ENCODE measurements at places on chromosomes 3 and 15.

DNA sequence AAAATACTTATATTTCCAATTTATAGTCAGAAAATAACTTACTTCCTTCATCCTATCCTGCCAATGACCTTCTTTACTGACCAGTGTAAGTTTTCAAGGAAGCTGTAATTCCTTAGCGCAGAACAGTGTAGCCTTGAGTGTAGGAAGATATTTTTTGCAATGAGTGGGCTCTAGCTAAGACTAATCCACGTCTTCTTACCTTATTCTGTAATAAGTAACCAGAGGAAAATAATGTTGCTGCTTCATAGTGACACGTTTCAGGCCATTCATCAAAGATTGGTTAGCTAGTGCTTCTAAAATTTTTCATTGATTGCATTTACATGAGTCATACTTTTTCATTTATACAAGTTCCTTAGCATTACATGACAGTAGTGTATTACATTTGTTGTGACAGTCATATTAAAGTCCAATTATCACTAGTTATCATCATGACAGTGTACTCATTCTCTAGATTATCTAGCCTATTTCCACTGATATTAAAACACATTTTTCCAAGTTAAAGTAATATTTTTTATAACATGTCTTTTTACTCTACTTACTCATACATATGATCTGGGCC, 403.8 kb upstream of the EPHA3 start:
- no peak for DNase-seq

- DNase-seq: no peak
Measured at GRCh38 chr3:112467539-112467938, 31.7 kb downstream of the BTLA start.

DNA sequence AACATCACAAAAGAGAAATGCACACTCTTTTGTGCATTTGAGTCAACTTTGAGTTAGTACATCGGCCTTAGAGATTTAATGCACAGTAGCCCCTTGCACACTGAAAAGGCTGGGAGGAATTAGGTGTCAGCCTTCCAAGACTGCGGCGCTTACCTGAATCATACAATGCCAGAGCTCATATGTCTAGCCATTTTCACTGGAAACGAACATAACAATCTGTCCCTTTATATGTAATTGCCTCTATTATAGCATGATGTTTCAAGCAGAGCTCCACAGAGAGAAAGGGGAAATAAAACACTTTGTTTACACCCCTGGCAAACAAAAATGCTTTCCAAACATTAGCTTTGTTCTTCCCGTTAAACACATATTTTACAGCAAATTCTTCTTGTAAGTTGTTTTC, 315.7 kb upstream of the SLCO3A1 start:
- no peak for DNase-seq

DNA sequence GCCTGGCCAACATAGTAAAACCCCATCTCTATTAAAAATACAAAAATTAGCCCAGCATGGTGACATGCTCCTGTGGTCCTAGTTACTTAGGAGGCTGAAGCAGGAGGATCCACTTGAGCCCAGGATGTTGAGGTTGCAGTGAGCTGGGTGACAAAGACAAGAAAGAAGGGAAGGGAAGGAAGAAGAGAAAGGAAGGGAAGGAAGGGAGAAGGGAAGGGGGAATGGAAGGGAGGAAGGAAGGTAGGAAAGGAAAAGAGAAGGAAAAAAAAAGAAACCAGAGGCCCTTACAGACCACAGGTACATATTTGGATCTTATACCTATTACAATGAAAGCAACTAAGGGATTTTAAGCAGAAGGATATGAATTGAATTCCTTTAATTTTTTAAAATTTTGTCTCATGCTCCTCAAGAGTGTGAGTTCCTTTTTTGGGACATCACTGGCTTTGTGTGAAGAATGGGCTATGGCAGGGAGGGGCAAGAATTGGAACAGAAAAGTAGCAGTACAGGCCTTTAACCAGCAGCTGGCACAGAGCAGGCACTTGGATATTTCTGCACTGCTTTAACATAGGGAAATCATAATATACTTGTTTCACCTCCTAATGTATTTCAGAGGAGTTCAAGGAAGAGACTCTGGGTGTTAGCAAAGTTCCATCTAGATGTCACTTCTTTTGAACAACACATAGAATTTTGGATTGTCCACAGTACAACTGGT, 7.9 kb downstream of the RAB27A start:
- DNase-seq: no peak

DNA sequence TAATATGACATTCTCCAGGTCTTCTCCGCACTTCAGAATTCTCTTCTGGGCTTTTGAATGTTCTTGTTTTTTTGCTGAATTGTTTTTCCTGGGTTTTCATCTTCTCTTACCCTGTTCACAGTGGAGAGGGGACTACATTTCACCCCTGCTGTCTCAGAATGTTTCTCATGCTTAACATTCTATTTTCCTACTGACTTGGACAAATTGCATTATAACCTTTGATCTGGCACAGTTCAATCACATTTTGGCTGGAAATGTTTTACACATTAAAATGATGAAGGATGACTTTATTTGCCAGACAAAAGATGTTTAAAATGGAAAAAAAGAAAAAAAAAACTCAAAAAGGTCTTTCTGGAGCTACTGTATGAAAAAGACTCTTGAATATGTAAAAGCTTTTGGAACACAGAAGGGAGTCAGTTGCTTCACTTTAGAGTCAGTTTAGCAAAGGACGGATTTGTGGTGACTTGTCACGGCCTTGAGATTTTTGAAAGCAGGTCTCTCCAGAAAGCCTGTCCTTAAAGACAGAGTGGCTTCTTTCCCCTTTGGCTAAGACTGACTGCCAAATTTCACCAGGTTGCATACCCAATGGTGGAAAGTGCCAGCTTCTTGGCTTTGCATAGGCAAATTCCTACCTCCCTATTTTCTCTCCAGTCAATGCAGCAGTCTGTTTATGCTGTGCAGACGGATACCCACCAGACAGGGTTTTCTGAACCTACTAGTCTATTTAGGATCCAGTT, 401.0 kb upstream of the TBL1XR1 start:
- no peak for DNase-seq

GRCh38 chr3:11991751-11992150, 12.4 kb upstream of the SYN2 start:
- no peak for DNase-seq

- DNase-seq: no peak
Measured at GRCh38 chr3:28698706-28699105, 350.1 kb upstream of the AZI2 start.

GRCh38 chr3:6022621-6023020, 835.1 kb downstream of the EDEM1 start:
- no peak for DNase-seq

DNA sequence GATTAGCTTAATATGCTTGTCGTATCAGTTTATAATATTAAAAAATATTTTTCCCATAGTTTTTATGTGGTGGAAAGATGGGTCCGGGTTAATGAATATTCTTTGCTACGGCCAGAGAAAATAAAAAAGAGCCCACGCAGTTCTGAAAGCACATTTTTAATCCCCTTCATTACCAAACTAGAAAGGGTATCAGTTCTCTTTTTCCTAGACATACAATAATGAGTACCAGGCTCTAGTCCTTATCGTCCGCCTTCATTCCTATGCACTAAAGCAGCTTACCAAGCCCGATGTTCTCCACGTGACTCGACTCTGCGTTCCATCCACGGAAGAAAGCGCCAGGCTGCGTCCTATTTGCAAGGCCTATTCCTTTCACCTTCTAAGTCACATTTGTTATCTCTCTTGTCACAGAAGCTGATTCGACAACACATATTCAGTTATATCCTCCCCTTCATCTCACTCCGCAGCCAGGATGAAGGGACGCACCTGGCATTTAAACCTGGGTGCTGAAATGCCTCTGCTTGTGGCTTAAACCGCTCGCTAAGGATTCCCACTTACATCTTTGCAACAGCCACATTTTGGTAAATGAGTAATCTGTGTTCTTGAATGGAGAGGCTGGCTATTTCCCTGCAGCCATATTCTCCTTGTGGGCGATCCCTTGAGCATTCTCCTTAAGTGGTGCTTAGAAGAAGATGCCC, 257.0 kb downstream of the CD47 start:
- DNase-seq: no peak

DNA sequence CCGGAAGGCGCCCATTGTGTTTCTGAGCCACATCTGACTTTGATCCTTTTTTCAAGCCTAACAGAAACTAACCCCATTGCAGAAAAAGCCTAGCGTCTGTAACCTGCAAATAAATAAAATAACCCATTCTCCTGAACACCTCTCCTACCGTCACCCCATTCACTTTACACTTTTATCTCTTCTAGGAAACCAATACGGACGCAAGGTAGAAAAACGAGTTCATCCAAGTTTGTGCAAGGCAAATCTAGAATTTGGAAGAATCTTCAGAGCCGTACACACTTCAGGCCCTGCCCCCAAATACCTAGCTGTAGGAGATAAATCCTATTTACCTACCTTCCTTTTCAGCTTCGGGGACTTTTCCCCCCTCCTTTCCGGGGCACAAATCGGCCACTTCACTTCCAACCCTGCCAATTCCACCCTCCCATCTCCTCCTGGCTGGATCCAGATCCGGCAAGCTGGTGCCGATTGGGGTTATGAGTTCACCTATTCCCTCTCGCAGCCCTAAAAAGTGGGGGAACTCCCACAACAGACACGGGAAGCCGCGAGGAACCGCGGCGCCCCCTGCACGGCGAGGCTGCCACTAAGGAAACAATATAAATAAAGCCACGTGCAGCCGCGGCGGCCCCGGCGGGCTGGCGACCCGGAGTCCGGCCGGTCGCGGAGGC, 987 bp downstream of the PRTG start:
- DNase-seq: no peak

DNA sequence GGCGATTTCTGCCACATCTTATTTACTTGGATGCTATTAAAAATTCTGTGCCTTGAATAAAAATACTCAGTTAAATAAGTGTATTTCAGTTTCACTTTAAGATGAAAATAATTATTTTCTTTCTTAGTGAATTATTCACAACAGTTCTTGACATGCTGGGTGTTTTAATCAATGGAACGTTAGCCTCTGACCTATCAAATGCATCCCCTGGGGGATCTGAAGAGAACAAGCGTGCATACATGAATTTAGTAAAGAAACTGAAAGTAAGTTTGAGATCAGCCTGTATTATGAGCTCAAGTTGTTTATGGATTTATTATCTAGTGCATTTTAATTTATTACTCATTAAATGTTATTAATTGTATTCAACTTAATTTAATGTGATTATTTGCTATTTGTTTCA, 597 bp downstream of the P2RY12 start:
- DNase-seq: no peak

DNA sequence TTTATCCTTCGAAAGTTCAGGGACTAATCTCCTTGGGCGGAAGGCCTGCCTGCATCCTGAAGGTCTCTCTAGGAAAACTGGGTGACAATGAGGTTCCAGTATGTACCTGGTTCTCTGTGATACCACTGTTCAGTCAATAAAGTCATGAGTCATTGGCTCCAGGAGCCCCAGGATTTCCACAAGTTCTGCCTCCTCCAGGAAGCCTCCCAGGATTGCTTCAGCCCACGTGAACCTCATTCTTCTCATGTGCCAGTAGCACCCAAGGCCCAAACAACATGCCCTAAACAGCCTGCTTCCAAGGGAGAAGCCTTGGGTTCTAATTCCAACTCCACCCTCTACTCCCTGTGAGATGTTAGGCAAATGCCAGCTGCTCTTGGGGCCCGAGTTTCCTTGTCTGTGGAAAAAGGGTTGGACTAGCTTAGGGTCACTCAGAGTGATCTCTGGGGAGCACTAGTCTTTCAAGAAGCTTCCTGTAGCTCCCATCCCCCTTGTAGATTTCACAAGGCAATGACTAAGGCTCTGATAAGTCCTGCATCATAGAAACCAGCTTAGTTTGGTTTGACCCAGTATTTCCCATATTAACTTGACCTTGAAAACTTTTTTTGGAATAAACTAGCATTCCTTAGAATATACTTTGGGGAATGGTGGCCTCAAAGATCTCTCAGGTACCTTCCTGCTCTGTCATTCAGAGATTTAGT, 118.3 kb upstream of the ATP2B2 start:
- DNase-seq: no peak

- DNase-seq: no peak
Measured at GRCh38 chr15:38376081-38376480, 77.8 kb upstream of the FAM98B start.

DNA sequence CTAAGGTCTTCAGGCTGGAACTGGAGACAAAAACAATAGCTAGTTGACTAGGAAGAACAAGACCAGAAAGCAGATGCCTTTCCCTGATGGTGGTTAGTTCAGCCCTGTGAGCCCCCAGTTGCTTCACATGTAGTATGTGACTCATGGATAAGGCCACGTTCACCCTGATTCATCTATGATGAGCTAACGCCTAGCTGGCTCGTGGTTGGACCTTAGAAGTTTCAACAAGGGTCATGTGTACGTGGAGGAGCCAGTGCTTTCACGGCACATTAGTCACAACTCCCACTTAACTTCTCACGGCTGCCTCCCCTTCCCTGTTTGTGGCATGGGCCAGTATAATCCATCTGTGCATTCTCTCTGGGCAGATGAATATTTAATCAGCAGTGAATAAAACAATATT, 20.6 kb downstream of the COL8A1 start:
- no peak for DNase-seq

GRCh38 chr3:105823149-105823867, 45.5 kb downstream of the CBLB start:
- no peak for DNase-seq

DNA sequence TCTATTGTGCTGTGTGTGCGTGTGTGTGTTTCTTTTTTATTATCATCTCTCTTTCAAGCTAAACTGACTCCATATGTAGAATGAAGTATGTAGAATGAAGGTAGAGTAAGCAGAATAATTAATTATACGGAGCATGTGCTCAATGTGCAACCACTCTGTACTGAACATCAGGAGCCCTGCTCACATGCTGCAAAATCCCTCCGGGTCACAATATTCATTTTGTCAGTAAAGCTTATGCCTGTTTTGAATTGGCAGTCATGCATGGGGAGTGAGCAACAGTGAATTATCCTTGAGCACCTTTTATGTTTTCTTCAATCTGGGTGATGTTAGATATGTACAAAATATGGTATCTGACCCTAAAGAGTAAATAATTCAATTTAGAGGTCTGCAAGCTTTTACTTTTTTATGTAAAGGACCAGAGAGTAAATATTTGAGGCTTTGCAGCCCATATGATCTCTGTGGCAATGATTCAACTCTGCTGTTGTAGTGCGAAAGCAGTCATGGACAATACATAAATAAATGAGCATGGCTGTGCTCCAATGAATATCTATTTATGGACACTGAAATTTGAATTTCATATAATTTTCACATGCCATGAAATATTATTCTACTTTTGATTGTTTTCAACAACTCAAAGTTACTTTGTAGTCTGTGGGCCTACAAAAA, 199.9 kb downstream of the VGLL3 start:
- no peak for DNase-seq

GRCh38 chr3:184524981-184525336, 36.6 kb upstream of the EPHB3 start:
- peak; percentile 25 for DNase-seq

- peak; percentile 89 for DNase-seq
Measured at GRCh38 chr3:129183569-129184395, at the start of gene CNBP. Gene CNBP, minus strand, starts transcription at chr3:129183896. Its CDS starts 12,139 bp downstream, at chr3:129171757.

DNA sequence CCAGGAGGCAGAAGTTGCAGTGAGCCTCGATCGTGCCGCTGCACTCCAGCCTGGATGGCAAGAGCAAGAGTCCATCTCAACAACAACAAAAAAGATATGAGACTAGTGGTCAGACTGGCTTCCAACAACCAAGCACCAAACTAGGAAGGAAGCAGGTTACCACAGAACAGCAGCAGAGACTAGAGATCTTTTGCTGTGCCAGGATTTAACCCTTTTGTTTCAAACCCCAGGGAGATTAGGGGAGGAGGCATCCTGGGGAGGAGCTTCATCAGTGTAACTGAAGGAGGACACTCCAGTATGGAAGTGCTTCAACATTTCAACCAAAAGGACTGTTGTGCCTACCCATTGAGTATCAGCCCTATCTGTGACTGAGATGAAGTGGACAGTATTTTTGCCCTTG, 240.3 kb downstream of the ZIC1 start:
- no peak for DNase-seq

- no peak for DNase-seq
Measured at GRCh38 chr15:21270474-21270873, 169.8 kb downstream of the POTEB3 start.

Measured in stimulated activated CD4-positive, alpha-beta T cell treated with anti-CD3 and anti-CD28 coated beads, Interleukin-12 subunit alpha, Interleukin-12 subunit beta, amount 100 ng/mL, for 4 hours (primary cell).